ENCODE measurements at places on chromosomes 4 and X.

DNA sequence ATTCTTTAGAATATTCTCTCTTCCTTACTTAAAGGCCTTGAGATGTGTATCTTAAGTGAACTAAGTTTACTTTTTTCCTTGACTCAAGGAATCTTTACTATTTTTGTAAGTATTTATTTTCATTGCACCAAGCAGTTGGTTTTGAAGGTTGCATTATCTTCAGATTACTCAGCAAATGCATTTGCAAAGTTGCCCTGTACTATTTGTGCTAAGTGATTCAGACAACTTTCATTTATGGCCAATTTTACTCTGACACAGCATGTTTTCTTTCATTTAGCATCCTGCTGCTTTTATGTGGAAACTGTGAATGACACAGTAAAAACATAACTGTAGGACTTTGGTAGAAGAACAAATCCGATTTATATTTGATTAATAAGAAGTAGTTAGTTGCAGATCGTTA, 191.0 kb downstream of the CCSER1 start:
- DNase-seq, result no peak

DNA sequence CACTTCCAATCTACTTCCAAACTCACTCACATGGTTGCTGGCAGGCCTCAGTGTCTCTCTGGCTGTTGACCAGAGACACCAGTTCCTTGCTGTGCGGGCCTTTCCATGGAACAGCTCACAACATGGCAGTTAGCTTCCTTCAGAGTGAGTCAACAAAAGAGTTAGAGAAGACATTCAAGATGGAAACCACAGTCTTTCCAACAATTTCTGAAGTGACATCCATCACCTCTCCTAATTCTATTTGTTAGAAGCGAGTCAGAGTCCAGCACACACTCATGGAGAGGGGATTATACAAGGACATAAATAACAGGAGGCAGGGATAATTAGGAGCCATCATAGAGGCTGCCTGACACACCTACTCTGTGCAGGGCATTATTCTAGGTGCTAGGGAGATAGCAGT, 62.5 kb upstream of the TMEM164 start:
- no peak for DNase-seq

- DNase-seq, result no peak
These were observed 13.1 kb upstream of the MAGEB16 start for GRCh38 chrX:35785075-35785474.

DNA sequence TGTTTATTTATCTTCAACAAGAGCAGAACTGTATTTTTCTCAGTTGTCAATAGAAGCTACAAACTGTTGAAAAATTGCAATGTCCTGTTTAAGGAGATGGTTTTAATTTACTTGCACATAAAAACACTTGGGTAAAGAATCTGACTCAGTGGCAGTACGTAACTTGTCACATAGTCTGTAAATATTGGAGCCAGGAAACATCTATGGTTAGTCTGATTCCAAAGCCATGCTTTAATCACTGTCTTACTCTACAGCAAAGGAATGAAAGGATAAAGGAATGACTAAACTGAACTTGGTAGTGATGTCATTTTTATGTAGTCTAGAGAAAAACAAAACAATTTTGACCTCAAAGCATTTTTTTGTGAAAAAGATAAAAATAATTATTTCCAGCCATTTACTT, 537.2 kb downstream of the STIM2 start:
- no peak for DNase-seq

DNA sequence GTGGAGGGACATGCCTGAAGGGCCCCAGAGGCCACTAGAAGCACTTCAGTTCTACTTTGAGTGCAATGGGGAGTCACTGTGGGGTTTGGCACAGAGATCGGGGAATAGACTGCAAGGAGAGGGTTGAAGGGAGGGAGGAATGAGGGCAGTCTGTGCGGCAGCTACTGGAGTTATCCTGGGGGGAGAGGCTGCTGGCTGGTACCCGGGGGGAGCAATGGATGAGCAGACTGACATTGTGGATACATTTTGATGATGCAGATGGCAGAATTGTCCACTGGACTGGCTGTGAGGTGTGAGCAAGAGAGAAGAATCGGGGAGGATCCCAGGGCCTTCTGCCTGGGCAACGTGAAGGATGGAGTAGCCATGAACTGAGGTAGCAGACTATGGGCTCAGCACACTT, 2.8 kb upstream of the MAMLD1 start:
- no peak for DNase-seq

GRCh38 chr4:119041951-119042560, 93.6 kb upstream of the MYOZ2 start:
- DNase-seq, result peak; percentile 12

- DNase-seq, result no peak
These were observed 90.3 kb downstream of the CYSLTR1 start for GRCh38 chrX:78237127-78237526.

DNA sequence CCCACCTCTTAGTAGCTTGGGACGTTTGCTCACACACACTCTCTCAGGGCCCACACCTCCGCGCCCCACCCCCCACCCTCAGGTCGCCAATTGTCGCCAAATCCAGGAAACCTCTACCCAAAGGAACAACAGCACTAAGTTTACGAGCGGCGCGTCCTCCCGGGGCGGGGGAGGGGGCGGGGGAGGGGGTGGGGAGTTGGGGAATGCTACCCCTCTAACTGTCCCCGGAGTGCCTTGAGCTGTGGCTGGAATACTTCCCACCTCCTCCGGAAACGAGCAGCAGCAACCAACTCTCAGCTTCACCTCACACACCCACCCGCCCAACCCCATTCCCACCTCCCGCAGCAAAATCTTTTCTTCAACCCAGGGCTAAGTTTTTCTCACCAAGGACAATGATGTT, 135.6 kb upstream of the ZIC3 start:
- no peak for DNase-seq

DNA sequence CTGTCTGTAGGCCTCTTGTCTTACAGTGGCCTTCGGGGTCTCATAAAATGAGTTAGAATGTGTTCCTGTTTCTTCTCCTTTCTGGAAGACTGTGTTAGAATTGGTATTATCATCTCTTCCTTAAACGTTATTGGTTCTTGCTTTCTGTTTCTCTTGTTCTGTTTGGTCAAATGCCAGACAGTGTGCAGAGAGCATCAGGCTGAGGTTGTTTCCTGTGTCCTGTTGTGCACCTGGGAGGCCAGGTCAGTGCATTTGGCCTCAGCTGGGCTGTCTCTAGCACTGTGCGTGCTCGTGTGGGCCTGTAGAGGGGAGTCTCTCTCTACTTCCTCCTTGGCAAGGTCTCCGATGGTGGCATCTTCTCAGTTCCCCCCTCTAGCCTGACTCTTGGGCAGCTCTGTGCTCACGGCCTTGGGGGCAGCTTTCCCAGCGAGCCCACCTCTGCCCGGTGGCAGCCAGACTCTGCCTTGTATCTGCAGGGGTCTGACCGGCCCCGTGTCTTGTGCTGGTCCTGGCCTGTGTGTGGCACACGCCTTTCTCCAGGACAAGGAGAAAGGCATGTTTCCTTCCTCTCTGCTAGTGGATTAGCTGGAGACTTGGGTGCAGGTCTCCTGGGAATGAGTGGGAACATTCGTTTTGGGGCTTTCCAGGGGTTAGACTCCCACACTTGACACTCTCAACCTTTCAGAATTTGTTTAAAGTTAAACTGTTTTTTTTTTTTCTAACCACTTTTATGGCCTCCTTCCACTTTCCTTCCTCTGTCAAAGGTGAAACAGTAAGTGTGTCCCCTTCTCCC, 62.3 kb downstream of the FAM193A start:
- peak; percentile 66 for DNase-seq

Measured in GM12878 (cell line).